RWPE2 (cell line): ENCODE measurements at places on chromosomes 1 and 21.
A peak's percentile ranks its signal among the peaks of the same experiment; 100 is the strongest.

DNA sequence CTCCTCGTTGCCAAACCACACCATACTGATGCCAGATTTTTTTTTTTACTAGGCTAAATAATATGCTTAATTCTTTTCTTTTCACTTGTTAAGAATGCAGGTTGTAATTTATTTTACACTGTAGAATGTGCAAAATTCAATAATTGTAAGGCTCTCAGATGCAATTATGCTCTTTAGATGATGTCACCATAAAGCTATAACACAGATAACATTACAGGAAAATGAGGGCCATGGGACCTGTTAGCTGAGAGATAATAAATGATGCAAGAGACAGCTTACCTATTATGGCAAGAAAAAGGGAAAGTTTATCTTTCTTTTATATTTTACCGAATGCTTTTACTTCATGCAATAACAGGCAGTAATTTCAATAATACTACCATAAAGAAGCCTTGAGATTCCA, 35.4 kb downstream of the CHRM3 start:
- no peak for DNase-seq

GRCh38 chr1:203711251-203712007, 53.6 kb upstream of the LAX1 start:
- DNase-seq = no peak

GRCh38 chr21:38821959-38822682, 16.4 kb downstream of the ETS2 start:
- no peak for DNase-seq

- no peak for DNase-seq
Observed at GRCh38 chr1:151807131-151807530, 1.9 kb upstream of the LINGO4 start.

DNA sequence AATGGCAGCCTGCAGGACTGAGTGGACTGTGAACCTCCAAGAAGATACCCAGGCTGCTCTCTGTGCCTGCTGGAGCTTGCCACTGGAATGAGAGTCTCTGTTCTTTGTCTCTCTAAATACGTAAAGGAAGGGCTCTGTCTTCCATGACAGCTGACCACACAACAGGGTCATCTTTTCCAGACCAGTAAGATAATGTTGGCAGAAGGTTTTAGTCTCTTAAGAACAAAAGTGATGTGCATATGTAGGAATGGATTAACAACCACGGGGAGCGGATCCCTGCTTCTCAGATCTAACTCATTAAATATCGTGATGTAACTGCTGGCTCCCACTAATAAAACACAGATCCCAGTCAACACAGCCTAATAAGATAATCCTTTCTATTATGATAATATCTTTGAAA, 67.5 kb downstream of the MAP10 start:
- no peak for DNase-seq

- DNase-seq = no peak
Observed at GRCh38 chr1:2151911-2152310, 42.7 kb downstream of the FAAP20 start.

- DNase-seq = peak; percentile 59
Observed at GRCh38 chr21:45255381-45256020, 32.2 kb downstream of the POFUT2 start.

DNA sequence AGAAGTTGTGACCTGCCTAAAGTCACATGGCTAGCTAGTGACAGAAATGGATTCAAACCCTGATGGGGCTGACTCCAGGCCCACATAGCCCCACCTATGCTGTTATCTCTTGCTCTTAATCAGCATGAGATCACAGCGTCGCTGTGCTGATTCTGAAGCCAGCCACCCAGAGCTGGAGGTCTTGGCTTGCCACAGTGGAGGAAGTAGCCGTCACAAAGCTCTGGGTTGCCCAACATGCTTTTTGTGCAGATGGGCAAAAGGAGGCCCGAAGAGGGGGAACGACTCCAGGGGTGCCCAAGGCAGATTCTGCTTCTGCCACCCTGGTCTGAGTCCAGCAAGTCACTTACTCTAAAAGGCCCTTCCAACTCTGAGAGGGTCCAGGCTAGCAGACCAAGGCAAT, 14.7 kb upstream of the MFSD2A start:
- DNase-seq = no peak

DNA sequence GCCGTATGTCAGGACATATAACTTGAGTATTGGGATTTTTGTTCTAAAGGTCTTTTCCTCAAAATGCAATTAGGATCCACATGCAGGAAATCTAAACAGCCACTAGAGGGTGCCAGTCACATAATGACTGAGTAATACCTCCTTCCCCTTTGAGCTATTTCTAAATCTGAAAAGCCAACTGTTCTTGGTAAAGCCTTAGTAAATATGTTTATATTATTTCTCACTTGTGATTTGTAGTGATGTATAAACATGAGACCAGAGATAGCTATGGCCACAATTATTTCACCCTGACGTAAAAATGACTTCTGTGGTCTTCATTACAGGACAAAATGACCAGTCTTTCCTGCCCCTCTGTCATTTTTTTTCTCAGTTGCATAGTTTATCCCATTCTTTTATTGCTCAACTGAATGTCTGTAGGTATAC, 41.0 kb upstream of the DR1 start:
- no peak for DNase-seq

GRCh38 chr1:113747376-113747775, 11.9 kb downstream of the PHTF1 start:
- DNase-seq = no peak

DNA sequence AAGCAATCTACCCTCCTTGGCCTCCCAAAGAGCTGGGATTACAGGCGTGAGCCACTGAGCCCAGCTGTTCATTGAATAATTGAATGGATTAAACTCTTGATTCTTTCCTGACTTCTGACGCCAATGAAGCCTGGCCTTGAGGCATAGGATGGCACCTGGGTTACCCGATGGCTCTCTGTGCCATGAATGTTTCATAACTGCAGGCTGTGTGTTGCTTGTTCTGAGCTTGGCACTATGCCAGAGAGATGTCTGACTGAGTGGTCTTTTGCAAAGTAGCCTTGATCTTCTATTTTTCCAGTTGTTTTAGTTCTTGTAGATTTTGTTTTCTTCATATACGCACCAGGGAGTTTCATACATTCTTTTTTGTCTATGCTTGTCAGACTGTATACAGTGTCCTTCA, 38.5 kb upstream of the AK4 start:
- no peak for DNase-seq

DNA sequence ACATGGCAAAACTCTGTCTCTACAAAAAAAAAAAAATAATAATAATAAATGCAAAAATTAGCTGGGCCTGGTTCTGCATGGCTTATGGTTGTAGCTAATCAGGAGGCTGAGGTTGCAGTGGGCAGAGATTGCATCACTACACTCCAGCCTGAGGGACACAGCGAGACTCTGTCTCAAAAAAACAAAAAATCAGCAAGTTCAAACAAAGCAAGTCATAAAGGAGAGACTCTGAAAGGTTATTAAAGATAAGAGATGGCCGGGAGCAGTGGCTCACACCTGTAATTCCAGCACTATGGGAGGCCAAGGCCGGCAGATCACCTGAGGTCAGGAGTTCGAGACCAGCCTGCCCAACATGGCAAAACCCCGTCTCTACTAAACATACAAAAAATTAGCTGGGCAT, 28.8 kb downstream of the COP1 start:
- DNase-seq = no peak

- DNase-seq = no peak
Observed at GRCh38 chr1:147223740-147224615, 1.2 kb downstream of the FMO5 start.

- DNase-seq = no peak
Observed at GRCh38 chr1:248739572-248740205, 15.9 kb downstream of the LYPD8 start.

DNA sequence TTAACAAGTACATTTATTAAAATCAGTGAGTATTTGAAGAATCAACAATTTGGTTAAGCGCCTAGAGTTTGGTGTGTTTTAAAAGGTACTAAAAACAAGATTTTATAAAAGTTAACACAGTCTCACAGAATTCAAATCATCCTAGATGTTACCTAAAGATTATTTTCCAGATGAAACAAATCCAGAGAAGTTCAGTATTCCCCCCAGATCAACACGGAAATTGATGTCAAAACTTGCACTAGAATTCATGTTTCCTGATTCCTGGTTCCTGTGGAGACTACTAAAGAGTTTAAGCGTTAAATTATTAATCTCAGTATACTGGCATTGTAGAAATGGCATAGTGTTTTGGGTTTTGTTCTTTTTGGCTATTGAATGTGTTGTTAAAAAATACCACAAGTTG, 1.4 kb downstream of the PTBP2 start:
- DNase-seq = no peak

DNA sequence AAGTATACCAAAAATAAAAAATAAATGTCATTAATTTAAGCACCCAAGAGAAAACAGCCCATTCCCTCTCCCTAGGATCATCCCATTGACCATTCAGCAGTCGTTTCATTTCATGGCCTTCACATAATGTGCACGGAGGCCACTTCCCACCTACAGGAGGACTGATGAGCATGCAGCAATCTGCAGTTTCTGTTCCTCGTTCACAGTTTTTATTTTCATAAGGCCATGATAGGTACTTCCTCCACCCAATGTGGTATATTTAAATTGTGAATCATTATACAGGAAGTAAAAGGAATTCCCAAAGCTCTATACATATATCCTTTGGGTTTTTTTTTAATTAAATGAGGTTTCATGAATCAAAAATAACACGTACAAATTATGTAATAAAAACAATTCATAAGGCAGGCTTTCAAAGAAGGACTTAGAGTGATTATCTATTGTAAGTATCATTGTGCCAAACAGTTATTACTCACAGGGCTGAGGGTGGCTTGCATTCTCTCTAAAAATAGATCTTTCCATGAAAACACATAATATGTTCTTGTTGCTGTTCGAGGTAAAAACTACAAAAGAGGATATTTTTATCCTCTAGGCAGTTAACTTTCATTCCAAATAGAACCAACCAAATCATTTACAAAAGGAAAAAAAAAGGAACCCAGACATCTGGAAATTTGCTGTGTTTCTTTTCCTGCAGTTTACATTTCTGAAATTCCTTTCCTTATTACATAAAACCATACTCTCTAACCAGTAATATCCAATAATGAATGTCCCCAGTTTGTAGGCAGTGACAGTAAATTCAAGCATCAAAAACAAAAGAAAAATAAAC, 27.5 kb upstream of the SLC44A3 start:
- no peak for DNase-seq

DNA sequence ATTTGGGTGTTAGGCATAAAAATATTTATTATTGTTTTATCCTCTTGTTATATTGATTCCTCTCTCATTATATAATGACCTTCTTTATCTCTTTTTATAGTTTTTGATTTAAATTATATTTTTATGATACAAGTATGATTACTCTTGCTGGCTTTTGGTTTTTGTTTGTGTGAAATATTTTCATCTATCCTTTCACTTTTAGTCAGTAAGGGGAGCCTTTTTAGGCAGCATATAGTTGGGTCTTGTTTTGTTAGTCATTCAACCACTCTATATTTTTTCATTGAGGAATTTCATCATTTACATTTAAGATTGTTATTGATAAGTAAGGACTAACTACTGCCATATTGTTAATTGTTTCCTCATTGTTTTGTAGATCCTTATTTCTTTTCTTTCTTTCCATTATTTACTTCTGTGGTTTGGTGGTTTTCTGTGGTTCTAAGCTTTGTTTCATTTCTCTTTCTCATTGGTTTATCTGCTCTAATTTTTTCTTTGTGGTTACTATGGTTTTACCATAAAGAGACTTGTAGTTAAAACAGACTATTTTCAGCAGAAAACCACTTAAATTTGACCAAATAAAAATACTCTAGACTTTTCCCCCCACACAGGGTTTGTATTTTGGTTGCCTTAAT, 593.1 kb downstream of the NUF2 start:
- no peak for DNase-seq

DNA sequence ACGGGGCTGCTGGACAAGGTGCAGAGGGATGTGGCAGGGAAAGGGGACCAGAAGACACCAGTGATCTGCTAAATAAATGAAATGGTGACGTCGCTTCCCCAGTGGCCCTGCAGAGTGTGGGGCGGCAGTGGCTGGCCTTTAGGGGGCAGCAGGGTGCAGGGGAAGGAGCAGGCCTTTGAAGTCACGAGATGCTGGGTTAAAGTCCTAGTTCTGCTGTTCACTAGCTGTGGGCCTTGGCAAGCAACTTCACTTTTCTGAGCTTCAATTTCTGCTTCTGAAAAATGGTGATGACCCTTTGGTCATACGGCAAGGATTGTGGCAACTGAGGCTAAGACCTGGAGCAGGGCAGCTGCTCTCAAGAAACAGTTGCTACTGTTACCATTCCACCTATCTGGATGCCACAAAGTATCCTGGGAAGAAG, 9.2 kb upstream of the GALE start:
- DNase-seq = no peak

DNA sequence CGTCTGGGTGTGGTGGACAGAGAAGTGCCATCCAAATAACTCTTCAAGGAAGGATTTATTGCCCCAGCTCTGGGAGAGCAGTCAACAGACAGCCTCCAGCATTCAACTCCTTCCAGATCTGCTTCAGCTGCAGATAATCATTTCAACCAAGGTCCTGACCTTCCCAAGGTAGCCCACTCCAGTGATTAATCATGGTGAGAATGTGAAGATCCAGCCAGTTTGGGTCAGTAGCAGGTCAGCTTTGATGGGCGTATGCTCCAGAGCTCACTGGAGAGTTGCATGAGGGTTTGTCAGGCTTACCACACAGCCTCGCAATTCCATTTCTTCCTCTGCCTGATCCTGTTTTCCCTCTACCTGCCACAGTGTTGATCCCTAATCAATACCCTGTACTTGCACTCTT, 214.5 kb upstream of the ZRANB2 start:
- no peak for DNase-seq

GRCh38 chr1:1187938-1188337, 14.3 kb downstream of the TTLL10 start:
- DNase-seq = no peak

DNA sequence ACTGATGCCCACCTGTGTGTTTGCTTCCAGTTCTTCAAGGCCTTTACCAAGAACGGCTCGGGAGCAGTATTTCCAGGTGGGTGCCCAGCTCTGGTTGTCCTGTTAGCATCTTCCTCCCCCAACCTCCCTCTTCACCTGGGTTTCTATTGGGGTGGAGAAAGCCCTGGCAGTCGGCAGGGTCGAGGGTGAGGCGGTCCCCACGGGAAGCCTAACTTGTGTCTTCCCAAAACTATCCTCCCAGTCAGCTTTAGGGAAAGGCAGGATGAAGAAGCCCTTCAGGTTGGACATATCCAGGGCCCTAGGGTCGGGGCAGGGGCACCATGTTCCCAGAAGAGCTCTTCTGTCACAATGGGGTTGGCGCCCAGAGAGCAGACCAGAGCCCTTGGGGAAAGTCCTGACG, 20.6 kb downstream of the QSOX1 start:
- DNase-seq = peak; percentile 41

DNA sequence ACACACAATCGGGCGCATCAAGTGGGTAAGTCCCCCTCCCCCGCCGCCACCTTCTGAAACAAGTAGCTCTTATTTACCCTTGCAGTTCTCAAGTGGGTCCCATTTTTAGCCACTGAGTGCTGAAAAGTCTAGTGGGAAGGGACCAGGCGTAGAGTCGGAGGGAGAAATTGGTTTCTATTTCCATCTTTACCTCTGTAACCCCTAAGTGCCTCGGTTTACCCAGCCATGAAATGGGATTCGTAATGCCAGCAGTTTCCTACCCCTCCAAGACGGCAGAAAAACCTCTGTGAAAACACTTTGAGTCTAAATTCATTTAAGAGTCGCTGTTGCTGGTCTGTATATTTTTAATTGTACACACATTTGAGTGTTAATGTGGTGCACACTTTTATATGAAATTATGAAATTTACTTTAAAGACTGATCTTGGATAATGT, 928 bp downstream of the TLCD4 start:
- peak; percentile 64 for DNase-seq
